Breast epithelium (tissue), 4 donors: ENCODE measurements at places on chromosomes 6 and 20.

- no peak for DNase-seq
These were observed 74.9 kb downstream of the TNFAIP3 start for GRCh38 chr6:137941995-137942394.

GRCh38 chr6:12893036-12893435, 176.5 kb downstream of the PHACTR1 start:
- no peak for DNase-seq

DNA sequence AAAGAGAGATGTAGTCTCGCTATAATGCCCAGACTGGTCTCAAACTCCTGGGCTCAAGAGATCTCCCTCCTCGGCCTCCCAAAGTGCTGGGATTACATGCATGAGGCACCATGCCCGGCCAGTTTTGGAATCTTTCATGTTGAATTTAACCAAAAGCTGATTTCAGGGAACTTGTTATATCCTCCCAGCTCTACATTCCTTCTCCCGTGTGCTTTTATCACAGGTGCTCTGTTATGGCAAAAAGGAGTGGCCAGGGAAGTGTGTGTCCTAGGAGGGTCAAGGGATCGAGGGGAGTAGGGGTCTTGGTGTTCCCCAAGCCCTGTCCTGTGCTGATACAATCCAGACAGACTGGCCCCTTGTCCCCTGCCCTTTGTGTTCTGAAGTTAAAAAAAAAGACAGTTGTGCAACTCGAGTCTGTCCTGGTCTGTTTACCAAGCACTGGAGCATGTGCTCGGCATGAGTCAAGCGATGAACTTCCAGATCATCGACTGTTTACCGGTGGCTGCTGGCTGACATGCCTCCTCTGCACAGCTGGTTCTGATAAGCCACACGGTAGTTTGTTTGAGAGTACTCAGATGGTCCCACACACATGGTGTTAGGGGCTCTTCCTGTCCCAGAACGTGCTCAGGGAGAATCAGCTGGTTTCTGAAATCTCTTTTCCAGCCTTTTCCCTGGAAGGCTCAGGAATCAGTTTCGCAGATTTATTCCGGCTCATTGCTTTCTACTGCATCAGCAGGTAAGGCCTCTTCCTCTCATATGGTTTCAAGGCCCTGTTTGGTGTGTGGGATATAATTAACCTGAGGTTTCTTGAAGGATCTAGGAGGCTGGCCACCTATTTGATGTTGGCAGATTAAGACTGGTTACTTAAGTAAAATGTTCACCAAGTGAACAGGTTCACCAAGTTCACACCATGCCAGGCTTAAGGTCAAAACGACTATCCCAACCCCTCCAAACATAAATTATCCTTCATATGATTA, 52.6 kb upstream of the NAA20 start:
- peak; percentile 70 for DNase-seq

- DNase-seq: no peak
These were observed 80.7 kb downstream of the CARMIL1 start for GRCh38 chr6:25359891-25360290.

- no peak for DNase-seq
These were observed 192.2 kb upstream of the POU3F2 start for GRCh38 chr6:98641949-98642719.

GRCh38 chr6:112149719-112150263, 62.4 kb downstream of the FAM229B start:
- DNase-seq: no peak

- DNase-seq: no peak
These were observed 813.5 kb downstream of the QKI start for GRCh38 chr6:164227952-164228522.

- DNase-seq: no peak
These were observed 29.3 kb upstream of the PDYN start for GRCh38 chr20:2023151-2023550.

- DNase-seq: no peak
These were observed 761.6 kb downstream of the EYS start for GRCh38 chr6:64945450-64945849.

GRCh38 chr6:42313941-42314570, 96.4 kb upstream of the MRPS10 start:
- no peak for DNase-seq

DNA sequence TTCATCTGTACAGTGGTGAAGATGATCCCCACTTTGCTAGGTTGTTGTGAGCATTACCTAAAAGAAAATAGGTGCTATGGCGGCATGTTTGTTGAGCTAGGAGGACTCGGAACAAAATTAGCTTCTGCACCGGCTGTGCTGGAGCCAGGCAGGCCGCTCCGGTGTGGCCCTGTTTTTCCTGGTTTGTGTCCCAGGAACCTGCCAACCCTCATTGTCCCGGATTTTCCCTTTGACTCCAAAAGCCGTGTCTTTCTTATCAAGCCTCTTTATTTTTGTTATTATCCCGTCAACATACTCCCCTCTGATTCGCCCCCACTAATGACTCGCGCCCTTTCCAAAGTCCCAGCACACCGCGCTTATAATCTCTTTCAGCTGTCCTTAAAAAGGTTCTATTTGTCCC, 117.0 kb downstream of the MYLK4 start:
- no peak for DNase-seq

GRCh38 chr6:118263921-118264486, 284.1 kb upstream of the PLN start:
- no peak for DNase-seq

GRCh38 chr20:60759651-60760050, 492.4 kb upstream of the CDH4 start:
- no peak for DNase-seq

DNA sequence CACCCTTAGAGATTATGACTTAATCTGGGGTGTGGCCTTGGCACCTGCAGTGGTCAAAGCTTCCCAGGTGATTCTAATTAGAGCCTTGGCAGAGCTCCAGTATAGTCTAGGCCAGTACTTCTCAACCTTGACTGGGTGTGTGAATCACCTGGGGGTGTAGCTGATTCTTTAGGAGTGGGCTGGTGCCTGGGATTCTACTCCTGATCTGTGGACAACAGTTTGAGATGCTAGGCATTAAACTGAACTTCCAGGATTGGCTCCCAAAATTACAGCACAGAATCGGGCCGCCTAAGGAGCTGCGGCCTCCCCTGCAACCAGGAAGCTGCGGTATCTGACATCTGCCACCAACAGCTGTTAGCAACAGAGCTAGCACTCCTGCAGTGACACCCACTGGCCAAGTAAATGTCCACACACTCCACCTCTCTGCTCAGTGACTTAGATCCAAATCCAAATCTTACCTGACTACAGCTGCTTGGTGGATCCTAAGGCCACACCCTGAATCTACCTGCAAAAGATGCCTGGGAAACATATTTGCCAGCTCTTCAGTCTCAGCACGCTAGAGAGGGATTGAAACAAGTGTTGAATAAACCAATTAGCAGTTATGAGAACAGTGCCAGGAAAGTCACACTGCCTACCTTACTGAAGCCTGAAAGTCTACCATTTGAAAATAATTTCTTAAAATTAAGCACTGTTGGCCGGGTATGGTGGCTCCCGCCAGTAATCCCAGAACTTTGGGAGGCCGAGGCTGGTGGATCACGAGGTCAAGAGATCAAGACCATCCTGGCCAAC, 126.7 kb downstream of the UNC5CL start:
- DNase-seq: peak; percentile 55

- DNase-seq: no peak
These were observed 53.2 kb downstream of the SAMD5 start for GRCh38 chr6:147561726-147562125.

DNA sequence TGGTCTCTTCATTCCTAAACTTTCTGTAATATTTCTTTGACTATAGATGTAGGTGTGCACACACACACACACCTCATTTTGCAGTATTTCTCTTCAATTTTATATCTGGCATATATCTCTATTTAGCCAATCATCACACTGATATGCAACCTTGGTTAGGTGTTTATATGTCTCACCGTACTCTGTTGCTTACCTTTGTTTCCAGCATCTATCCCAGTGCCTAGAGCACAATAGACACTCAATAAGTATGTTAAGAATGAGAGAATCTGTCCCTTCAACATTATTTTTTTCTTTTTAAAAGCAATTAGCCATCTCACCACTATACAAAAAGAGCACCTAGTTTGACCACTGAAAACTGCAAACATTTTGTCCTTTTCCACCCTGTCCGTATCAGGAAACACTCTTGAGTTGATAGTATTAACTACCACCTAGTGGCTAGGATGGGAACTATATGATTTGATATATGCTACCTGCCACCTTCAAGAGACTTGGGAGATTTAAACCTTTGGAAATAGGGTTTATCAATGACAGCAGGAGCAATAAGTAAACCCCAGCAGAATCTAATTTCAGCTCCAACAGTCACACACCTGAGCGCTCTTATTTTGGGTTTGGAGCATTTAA, 48.7 kb upstream of the RSPO3 start:
- DNase-seq: no peak

DNA sequence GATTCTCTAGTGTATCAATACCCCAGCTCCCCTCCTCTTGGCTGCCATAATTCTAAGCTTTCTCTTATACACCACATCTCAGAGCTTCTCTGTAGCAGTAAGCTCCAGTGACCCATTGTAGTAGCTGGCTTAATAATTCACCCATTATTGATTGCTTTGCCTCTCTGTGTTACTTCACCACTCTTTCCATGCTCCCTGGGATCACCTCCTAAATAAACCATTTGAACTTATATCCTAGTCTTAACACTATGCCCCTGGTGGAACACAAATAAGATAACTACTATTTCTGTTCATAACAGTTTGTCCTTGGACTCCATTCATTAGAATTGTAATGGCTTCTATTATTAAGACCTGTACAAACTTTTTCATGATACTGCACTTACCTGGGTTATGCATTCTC, 758.9 kb downstream of the KIF16B start:
- no peak for DNase-seq

- DNase-seq: no peak
These were observed 3.2 kb upstream of the C20orf144 start for GRCh38 chr20:33658929-33659328.

- no peak for DNase-seq
These were observed 4.8 kb upstream of the MUC22 start for GRCh38 chr6:31005249-31006020.

DNA sequence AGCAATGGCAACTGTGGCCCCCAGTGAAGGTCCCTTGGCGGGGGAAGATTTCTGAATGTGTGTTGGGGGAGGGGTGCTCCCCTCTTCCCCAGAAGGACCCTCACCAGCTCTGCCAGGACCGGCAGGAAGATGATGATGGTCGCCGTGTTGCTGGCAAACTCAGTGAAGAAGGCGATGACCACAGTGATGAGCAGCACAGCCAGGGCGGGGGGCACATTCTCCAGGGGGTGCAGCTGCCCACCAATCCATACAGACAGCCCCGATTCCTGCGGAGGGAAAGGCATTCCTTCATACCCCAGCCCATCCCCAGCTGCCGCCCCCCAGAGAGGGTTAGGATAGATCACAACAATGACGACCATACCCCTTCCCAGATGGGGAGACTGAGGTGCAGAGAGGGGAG, 15.7 kb upstream of the OCSTAMP start:
- no peak for DNase-seq

DNA sequence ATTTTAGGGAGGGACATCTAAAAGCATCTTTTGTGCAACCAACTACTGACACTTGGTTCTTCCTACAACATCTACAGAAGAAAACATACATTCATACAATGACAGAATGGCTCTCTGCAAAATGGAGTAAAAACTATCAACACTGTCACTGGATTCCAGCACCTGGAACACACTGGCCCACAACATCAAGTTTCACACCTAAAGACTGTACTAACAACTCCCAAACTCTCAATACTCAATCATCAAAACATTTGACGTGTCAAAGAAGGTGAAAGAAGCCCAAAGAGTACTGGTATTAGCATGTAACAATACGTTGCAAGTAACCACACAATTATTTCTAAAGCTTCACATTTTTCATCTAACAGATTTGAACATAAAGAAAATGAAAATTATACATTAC, 2.1 kb downstream of the CPNE1 start:
- no peak for DNase-seq

DNA sequence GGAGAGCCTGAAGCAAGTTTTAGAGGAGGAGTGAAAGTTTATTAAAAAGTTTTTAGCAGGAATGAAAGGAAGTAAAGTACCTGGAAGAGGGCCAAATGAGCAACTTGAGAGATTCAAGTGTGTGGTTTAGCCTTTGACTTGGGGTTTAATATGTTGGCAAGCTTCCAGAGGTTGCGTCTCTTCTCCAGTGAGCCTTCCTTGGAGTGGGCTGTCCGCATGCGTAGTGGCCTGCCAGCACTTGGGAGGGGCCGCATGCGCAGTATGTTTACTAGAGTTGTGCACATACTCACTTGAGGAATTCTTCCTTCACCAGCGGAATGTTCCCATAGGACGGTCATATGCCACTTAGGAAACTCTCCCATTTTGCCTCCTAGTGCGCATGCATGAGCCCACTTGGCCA, 235.2 kb downstream of the ALDH8A1 start:
- DNase-seq: no peak

- no peak for DNase-seq
These were observed 230.1 kb downstream of the SYNDIG1 start for GRCh38 chr20:24699321-24700165.

- peak; percentile 63 for DNase-seq
These were observed 59.9 kb downstream of the EYA2 start for GRCh38 chr20:46954490-46955038.

DNA sequence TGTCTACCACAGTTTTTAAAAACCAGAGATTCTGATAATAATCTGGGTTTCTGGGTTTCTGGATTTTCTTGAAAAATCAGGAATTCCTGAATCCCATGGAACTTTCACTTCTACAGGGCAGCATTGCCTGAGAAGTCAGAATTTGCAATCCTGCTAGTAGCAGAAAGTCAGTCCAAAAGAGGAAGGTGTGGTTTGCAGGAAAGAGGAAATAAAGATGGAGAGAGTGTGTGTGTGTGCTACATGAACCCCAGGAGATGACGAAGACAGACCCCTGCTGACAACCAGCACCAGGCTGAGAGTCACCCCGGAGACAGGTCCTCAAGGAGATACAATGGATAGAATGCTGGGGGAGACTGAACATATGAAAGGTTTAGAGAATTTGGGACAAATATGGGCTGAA, 44.9 kb downstream of the PRND start:
- DNase-seq: no peak

GRCh38 chr6:11426571-11426970, 111.0 kb upstream of the TMEM170B start:
- no peak for DNase-seq

DNA sequence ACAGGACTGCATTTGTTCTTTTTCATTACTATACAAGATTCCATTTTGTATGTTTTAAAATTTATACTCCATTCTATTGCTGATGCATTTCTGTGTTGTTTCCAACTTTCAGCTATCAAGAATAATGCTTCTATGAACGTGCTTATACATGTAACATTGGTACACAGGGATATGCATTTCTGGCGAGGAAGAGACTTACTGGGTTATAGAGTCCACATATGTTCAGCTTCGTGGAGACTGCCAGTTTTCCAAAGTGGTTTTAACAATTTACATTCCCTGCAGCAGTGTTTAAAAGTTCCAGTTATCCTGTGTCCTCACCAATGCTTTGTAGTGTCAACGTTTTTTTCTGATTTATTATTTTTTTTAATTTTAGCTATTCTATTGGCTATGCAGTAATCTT, 48.5 kb downstream of the AIG1 start:
- no peak for DNase-seq

GRCh38 chr6:113562248-113562647, 294.9 kb upstream of the MARCKS start:
- no peak for DNase-seq

- DNase-seq: peak; percentile 24
These were observed 11.8 kb upstream of the GSTA1 start for GRCh38 chr6:52815167-52816092.
